Natural killer cell (primary cell): ENCODE measurements at places on chromosomes 13 and 19. TPM values are rescaled to one million over a fixed set of nuclear protein-coding genes. Genes with fewer than 3 reads are reported as not detected.

The IRF3 gene
- 184 TPM for total RNA-seq

- DNase-seq = no peak
Observed at GRCh38 chr13:41345165-41345913, 34.3 kb downstream of the NAA16 start.

DNA sequence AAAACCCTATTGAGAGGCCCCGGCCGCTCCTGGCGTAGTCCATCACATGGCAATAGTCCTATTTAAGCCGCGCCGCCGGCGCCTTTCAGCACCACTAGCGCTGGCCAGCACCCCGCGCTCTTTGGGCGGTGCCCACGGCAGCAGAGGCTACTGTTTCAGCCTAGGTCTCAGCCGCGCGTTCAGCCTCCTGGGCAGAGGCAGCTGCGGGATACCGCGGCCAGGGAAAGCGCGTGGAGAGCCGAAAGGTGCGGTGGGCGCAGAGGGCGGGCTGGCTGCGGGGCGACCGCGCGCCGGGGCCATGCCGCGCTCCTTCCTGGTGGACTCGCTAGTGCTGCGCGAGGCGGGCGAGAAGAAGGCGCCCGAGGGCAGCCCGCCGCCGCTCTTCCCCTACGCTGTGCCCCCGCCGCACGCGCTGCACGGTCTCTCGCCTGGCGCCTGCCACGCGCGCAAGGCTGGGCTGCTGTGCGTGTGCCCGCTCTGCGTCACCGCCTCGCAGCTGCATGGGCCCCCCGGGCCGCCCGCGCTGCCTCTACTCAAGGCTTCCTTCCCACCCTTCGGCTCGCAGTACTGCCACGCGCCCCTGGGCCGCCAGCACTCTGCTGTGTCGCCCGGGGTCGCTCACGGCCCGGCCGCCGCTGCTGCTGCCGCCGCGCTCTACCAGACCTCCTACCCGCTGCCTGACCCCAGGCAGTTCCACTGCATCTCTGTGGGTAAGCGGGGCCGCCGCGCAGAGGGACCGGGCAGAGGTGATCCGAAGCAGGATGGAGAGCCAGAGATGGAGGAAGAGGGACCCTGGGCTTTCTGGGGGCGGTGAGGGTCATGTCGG lies at the start of gene GSX1:
TSS of gene GSX1 (plus strand) at position 91 of the 826 bp plus-strand sequence. CDS start at position 299, 208 bp downstream.
- DNase-seq = peak; percentile 62

DNA sequence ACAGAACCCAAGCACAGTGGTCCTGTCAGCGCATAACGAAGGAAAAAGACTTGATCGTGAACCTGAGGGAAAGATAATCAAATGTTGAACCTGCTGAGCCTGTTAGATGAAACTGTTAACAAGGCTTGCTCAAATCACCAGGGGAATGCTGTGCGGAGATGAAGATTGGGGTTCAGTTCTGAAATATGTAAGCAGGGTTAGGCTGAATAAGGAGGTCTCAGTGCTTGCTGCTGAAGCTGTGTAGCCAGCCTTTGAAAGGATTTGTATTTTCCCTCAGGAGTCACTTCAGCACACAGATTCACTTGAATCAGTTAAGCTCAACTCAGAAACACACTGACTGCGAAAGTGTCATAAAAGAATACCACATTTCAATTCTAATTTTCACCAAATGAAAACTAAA lies 793.5 kb downstream of the OLFM4 start:
- DNase-seq = no peak
